CD14-positive monocyte (primary cell): ENCODE measurements at places on chromosomes 13 and 19. TPM values are rescaled to one million over a fixed set of nuclear protein-coding genes. Genes with fewer than 3 reads are reported as not detected.

- H3K27me3 ChIP-seq = no peaks in the 10 kb centered on the region
- no peaks in the 10 kb centered on the region for H3K36me3 ChIP-seq
- peak; percentile 91 for DNase-seq
- peak overlapping the region; percentile 83 for H3K27ac ChIP-seq
- H3K4me3 ChIP-seq = peak overlapping the region; percentile 59
- H3K4me1 ChIP-seq = peaks cover 54% of the 10 kb centered on the region
These were observed 23.4 kb upstream of the SLC7A10 start for GRCh38 chr19:33248954-33249613.

Gene PPP1R12C
- 2.6 TPM for polyA plus RNA-seq

Gene GNG8
- polyA plus RNA-seq = not detected

DNA sequence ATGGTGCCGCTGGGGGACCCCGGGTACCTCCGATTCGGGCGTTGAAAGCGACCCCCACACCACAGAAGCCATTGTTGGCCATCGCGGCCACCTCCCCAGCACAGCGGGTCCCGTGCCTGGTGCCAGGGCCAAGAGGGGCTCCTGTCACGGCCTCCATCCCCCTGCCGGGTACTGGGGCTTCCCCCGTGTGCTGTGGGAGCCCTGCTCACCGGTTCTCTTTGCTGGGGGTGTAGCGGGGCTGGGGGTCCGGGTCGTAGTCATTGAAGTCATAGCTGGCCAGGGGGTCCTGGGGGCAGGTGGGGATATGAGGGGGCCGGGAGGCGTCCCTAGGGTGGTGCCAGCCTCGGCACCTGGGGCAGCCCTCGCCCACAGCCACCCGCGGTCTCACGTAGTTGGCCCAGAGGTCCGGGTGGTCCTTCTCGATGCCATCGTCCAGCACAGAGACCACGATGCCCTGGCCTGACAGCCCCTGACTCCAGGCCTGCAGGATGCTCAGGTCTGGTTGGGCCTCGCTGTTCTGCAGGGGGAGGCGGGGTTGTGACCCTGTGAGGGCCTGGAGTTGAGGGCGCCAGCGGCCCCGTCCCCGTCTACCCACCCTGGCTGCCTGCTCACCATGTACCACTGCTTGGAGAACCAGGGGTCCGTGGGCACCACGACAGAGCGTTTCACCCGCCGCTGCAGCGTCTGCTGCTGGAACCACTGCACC is 2.4 kb downstream of the PCSK4 start:
- H3K27me3 ChIP-seq = peaks cover 14% of the 10 kb centered on the region
- no peak for DNase-seq
- no peak overlapping the region for H3K27ac ChIP-seq
- H3K4me1 ChIP-seq = peaks cover 18% of the 10 kb centered on the region
- no peak overlapping the region for H3K4me3 ChIP-seq

- H3K4me1 ChIP-seq = no peaks in the 10 kb centered on the region
- no peak for DNase-seq
- no peak overlapping the region for H3K4me3 ChIP-seq
- no peak overlapping the region for H3K27ac ChIP-seq
- H3K36me3 ChIP-seq = no peaks in the 10 kb centered on the region
These were observed 400.5 kb upstream of the GPC6 start for GRCh38 chr13:92825938-92826596.

Gene NR2F6
- polyA plus RNA-seq = 0.87 TPM

DNA sequence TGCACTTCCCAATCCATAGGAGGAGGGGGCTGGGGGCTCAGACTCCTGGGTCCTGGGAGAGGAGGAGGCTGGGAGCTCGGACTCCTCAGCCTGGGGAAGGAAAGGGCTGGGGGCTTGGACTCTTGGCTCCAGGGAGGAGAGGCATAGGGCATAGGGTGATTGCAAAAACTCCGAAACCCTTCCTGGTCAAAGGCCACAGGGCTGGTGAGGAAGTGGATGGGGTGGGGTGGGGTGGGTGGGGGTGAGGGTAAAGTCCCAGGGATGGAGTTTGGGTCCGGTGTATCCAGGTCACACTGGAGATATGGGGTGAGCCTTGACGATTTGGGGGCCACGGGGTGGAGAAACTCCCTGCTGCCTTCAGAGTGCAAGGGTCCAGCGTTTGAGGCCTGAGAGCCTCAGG is 2.8 kb downstream of the MYH14 start:
- H3K4me3 ChIP-seq = no peak overlapping the region
- H3K36me3 ChIP-seq = no peaks in the 10 kb centered on the region
- no peaks in the 10 kb centered on the region for H3K4me1 ChIP-seq
- no peak for DNase-seq
- peaks cover 35% of the 10 kb centered on the region for H3K27me3 ChIP-seq
- no peak overlapping the region for H3K27ac ChIP-seq

GRCh38 chr19:58079792-58080191 is 18.2 kb downstream of the ZSCAN18 start:
- H3K27ac ChIP-seq = no peak overlapping the region
- no peaks in the 10 kb centered on the region for H3K36me3 ChIP-seq
- DNase-seq = no peak
- H3K4me1 ChIP-seq = no peaks in the 10 kb centered on the region

Gene UPF1
- polyA plus RNA-seq = 3.2 TPM

- H3K27ac ChIP-seq = no peak overlapping the region
- H3K4me1 ChIP-seq = peaks cover 5% of the 10 kb centered on the region
- H3K36me3 ChIP-seq = no peaks in the 10 kb centered on the region
- no peaks in the 10 kb centered on the region for H3K27me3 ChIP-seq
These were observed 49.4 kb upstream of the TNFSF11 start for GRCh38 chr13:42524487-42525034.

DNA sequence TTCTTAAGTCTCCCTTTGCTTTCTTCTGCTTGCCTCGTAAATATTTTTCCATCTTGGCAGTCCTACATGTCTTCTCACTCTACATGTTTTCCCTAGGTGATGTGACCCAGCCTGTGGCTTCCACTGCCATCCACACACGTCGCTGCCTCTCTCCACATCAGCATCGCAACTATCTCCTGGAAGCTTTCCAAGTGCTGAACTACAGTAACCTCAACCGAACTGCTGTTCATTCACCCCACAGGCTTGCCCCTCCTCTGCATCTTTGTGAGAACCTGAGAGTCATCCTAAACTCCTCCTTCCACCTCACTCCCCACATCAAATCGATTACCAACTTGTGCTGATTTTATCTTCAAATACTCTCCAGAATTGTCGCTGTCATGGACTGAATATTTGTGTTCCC is 41.2 kb upstream of the USPL1 start:
- no peak overlapping the region for H3K27ac ChIP-seq
- peaks cover 2% of the 10 kb centered on the region for H3K27me3 ChIP-seq
- DNase-seq = peak; percentile 8
- no peaks in the 10 kb centered on the region for H3K36me3 ChIP-seq

Gene SYNE4
- polyA plus RNA-seq = not detected
